ENCODE measurements at places on chromosomes 6 and 20.

GRCh38 chr6:170266061-170266825 is 24.6 kb downstream of the DLL1 start:
- DNase-seq, result no peak

GRCh38 chr6:3654898-3655297 is 96.6 kb downstream of the PXDC1 start:
- no peak for DNase-seq

GRCh38 chr20:64149809-64150560 is 14.3 kb upstream of the MYT1 start:
- DNase-seq, result no peak

GRCh38 chr6:86657192-86657591 is 280.1 kb upstream of the HTR1E start:
- no peak for DNase-seq

DNA sequence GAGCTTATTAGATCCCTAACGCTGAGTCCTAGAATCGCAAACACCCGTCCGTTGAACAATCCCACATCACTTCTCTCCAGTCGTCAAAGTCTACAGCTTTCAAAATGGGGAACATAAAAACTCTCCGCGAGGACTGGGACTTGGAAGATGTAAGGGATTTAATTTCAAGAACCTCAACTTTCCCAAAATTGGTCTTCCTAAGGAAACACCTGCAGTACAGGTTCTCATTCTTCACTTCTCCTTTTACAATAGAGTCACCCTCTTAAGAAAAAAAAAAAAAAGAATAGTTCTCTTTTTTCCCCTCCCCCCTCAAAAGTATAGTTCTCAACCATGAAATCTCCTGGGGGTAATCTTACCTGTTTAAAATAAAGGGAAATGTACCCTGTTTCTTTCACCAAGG is 6.6 kb upstream of the ZBTB22 start:
- no peak for DNase-seq

Data from hepatic stellate cell (primary cell).